Spleen (tissue), 13 donors: ENCODE measurements at places on chromosomes 7 and 10. TPM values are rescaled to one million over a fixed set of nuclear protein-coding genes. Genes with fewer than 3 reads are reported as not detected.
A peak's percentile ranks its signal among the peaks of the same experiment; 100 is the strongest.

DNA sequence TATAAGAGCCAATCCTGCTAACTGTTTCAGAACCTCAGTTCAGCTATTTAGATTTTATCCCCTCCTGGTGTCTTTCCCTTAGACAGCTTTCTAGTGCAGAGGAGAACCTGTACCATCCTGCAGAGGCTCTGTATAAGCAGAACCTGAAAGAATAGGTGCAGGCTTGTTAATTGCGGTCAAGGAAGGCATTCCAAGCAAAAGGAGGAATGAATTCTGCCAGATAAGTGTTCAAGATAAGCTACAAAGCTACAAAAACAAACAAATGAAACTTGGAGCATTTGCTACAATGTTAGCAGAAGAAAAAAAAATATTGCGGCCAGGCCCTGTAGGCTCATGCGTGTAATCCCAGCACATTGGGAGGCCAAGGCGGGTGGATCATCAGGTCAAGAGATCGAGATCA, 32.6 kb upstream of the AGMO start:
- no peaks in the 10 kb centered on the region for H3K4me1 ChIP-seq
- H3K4me3 ChIP-seq = no peak overlapping the region
- H3K27ac ChIP-seq = no peak overlapping the region
- DNase-seq = no peak
- no peaks in the 10 kb centered on the region for H3K27me3 ChIP-seq
- no peaks in the 10 kb centered on the region for H3K36me3 ChIP-seq

DNA sequence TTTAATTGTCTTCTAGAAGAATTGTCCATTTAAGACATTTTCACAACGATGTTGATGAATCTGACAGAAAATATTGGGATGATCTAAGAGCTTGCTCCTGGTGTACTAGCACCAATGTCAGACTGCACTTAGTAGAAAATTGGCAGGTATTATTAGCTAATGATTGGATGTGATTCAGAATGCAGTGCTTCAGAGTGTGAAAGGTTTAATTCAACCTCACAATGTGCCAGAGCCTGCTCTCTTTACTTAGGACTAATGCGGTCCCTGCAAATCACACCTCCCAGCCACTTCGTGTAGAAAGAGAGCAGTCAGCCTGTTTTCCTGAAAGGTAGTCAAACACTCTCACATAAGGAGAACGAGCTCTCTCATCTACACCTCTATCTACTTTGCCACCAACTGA, 197.5 kb downstream of the ZNF438 start:
- no peaks in the 10 kb centered on the region for H3K4me1 ChIP-seq
- no peaks in the 10 kb centered on the region for H3K36me3 ChIP-seq
- no peak overlapping the region for H3K27ac ChIP-seq
- no peak overlapping the region for H3K4me3 ChIP-seq

The ASAH2 gene
- total RNA-seq = 0.26 TPM

The NRG3 gene
- total RNA-seq = not detected

DNA sequence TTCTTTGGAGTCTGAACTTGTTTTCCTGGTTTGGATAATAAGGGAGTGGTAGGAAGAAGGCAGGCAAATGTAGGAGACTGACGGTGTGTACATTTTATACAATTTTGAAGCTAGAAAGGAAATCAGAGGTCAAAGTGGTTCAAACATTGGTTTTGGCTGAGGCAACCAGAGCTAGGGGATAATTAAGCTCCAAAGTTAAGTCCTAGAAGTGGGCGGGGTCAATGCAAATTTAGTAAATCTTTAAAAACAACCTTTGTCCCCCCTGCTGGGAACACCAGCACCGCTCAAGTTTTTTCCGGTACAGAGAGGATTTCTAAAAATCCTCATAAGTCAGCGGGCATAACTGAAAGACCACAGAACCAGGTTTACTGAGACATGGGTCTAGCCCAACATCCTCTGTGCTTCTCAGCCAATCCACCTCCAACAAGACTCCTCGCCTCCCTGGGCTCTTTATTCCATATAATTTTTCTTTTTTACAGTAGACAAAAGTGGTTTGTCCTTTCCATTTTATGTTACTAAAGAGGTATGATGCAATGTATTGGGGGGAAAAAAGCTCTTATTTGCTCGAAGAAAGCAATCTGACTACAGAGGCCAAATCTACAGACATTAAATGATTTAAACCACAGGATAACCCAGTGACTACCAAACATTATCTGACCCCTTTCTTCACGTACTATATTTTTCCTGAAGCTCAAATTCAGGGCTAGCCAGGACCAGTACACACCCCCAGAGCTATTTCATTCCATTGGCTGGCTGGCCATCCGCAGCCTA, 1.6 kb downstream of the GLUD1 start:
- peaks cover 59% of the 10 kb centered on the region for H3K4me1 ChIP-seq
- H3K36me3 ChIP-seq = no peaks in the 10 kb centered on the region
- H3K4me3 ChIP-seq = peak overlapping the region; percentile 66
- DNase-seq = no peak
- H3K27me3 ChIP-seq = no peaks in the 10 kb centered on the region
- peak overlapping the region; percentile 96 for H3K27ac ChIP-seq

The NRF1 gene
- 14.7 TPM for total RNA-seq

GRCh38 chr7:75776295-75776971, 4.4 kb upstream of the CCL26 start:
- no peak for DNase-seq
- no peak overlapping the region for H3K27ac ChIP-seq
- H3K4me1 ChIP-seq = no peaks in the 10 kb centered on the region

DNA sequence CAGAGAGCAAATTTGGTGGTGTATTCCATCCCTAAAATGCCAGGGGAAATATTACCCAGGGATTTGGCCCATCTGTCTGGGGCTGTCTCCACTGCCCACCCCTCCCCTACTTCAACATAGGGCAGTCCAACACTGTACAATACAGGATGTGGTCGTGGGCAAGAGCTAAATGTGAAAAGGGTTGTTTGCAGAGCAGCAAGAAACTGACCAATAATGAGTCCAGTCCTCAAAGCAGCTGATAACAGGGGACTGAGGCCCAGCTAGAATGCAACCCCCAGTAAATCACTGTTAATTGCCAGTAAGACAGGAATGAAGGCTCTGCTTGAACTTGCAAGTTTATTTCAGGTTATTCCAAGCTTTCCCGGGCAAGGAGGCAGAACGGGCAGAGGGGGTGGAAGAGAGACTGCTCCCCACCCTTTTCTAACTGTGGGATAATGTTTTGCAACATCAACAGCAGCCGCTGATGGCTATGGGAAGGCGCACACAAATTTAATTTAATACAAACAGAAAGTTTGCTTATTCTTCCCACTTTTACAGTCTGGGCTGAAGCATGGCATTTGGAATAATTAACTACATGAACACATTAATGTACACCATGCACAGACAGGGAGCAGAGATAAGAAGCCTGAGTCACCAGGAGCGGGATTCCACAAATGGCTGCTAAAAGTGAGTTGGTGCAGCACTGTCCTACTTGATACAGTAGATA, 36.8 kb downstream of the AFAP1L2 start:
- H3K36me3 ChIP-seq = no peaks in the 10 kb centered on the region
- H3K27me3 ChIP-seq = no peaks in the 10 kb centered on the region
- H3K4me3 ChIP-seq = no peak overlapping the region
- DNase-seq = no peak
- no peaks in the 10 kb centered on the region for H3K4me1 ChIP-seq

DNA sequence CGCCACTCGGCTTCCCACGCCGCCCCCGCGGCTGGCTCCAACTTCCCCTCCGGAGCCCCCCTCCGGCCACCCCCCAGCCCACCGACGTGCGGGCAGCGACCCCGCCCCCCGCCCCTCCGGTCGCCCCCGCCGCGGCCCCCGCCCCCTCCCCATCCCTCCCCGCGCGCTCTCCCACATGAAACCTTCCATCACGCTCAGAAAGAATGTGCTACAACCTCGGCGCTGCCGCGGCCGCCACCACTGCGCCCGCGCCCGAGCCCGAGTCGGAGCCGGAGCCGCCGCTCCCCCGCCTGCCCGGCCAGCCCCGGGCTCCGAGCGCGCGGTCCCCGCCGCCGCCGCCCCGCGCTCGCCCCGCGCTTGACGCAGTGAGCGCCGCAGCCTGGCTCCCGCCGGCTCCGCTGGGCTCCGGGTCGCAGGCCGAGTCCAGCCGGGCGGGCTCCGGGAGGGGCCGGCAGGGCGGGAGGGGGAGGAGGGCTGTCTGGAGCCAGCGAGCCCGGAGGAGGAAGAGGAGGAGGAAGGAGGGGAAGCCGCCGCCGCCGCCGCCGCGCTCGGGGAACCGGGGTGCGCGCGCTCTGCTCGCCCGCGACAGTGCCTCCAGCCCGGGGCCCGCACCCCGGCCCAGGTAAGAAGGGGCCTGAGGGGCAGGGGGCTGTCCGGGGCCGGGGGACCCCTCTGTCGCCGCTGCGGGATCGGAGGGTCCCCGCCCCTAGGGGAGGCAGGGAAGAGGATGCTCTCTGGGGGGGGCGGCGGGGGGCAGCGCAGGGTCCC, 4.3 kb upstream of the ELFN1 start:
- peaks cover 55% of the 10 kb centered on the region for H3K27me3 ChIP-seq
- H3K4me3 ChIP-seq = peak overlapping the region; percentile 83

- H3K4me1 ChIP-seq = peaks cover 33% of the 10 kb centered on the region
- no peaks in the 10 kb centered on the region for H3K36me3 ChIP-seq
- no peak overlapping the region for H3K4me3 ChIP-seq
- H3K27me3 ChIP-seq = no peaks in the 10 kb centered on the region
- no peak overlapping the region for H3K27ac ChIP-seq
- DNase-seq = no peak
These were observed 16.8 kb downstream of the TMEM243 start for GRCh38 chr7:87202705-87203104.

DNA sequence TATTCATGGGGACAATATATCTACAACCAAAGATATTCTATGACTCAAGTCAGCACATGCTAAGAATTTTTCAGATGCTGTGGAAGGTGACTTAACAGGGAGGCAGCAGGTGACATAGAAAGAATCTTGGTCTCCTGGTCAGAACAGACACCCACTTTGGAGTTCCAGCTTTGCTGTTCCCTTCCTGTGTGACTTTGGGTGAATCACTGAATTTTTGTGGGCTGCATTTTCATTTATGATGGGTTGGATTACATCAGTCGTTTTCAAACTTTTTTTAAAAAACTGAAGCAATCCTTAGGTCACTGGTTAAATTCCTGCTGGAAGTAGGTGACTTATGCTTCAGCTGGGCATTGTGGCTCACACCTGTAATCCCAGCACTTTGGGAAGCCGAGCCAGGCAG, 24.9 kb downstream of the RGR start:
- peaks cover under 1% of the 10 kb centered on the region for H3K4me1 ChIP-seq
- no peaks in the 10 kb centered on the region for H3K36me3 ChIP-seq
- H3K27ac ChIP-seq = no peak overlapping the region

GRCh38 chr7:155788616-155789000, 23.7 kb downstream of the SHH start:
- H3K4me3 ChIP-seq = no peak overlapping the region
- H3K27ac ChIP-seq = no peak overlapping the region
- DNase-seq = peak; percentile 73
- peaks cover 29% of the 10 kb centered on the region for H3K27me3 ChIP-seq
- peaks cover 14% of the 10 kb centered on the region for H3K36me3 ChIP-seq

The AEBP1 gene
- total RNA-seq = 78.7 TPM

DNA sequence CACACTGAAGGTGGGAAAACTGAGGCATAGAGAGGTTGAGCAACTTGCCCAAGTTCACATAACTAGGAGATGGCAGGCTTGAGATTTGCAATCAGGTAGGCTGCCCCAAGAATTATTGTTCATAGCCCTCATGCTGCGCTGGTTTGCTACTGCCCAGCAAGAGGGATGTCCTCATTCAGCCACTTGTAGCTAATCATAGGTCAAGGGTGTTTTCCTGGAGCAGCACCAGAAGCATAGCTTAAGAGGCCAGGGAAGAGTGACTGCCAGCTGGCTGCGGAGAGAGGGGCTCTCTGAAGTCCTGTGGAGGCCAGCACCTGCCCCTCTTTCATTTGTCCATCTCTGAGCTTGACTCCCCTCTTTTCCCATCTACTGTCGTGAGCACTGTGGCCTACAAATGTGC, 15.0 kb downstream of the CDHR3 start:
- no peak overlapping the region for H3K27ac ChIP-seq
- H3K4me3 ChIP-seq = no peak overlapping the region
- no peak for DNase-seq
- H3K36me3 ChIP-seq = no peaks in the 10 kb centered on the region

DNA sequence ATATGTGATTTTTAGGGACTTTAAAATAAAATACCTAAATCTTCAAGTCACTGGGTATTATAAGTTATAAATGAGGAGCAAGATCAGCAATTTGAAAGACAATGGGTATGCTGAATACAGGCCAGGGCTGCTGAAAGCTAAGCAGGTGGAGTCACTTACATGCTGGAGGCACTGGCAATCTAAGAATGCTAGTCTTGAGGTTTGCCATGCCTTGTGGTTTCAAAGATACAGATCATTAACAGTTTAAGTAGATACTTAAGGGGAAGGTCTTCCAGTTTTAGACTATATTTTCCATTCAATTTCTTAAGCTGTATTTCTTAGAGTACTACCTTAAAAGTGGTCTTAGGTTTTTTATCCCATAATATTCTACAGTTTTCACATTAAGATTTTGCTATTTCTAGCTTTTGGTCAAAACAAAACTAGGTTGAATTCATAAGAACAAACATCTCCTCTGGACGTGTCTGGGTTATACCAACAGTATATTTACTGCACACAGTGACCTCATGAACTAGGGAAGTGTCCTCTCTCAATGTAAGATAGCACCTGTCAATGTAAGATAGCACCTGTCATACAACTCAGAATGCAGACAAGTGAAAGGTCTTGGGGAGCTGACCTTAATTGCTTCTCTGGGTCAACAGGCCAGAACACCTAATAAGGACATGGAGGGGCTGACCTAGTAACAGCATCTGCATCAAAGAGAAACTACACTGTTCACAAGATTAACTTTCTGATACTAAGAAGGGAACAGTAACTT, 2.0 kb downstream of the SRI start:
- peaks cover 12% of the 10 kb centered on the region for H3K36me3 ChIP-seq
- H3K27me3 ChIP-seq = no peaks in the 10 kb centered on the region
- peak overlapping the region; percentile 90 for H3K4me3 ChIP-seq
- H3K4me1 ChIP-seq = peaks cover 11% of the 10 kb centered on the region
- H3K27ac ChIP-seq = peak overlapping the region; percentile 90

DNA sequence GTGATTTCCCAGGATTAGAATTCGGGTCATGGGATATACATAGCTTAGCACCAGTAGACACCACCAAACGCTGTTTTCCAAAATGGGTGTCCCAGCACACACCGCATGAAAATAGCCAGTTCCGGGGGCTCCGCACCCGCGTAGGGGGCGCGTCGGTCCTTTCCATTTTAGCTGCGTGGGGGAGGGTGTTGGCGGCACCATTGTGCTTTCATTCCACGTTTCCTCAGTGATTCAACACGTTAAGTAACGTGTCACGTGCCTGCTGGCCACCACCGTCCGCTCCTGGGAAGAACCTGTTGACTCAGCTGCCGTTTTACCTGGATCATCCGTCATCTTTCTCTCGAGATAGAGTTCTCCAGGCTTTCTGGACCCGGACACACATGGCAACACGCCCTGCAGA, 25.6 kb upstream of the ADGRA1 start:
- H3K27me3 ChIP-seq = peaks cover 3% of the 10 kb centered on the region
- H3K36me3 ChIP-seq = no peaks in the 10 kb centered on the region
- H3K27ac ChIP-seq = no peak overlapping the region
- DNase-seq = no peak
- H3K4me3 ChIP-seq = no peak overlapping the region

- H3K4me1 ChIP-seq = peaks cover 49% of the 10 kb centered on the region
- H3K4me3 ChIP-seq = no peak overlapping the region
- no peak for DNase-seq
- peak overlapping the region; percentile 31 for H3K27ac ChIP-seq
These were observed 40.3 kb downstream of the CYTH3 start for GRCh38 chr7:6232116-6232515.

The PDZD7 gene
- total RNA-seq = 0.50 TPM

The GNGT1 gene
- total RNA-seq = not detected
